ENCODE measurements at places on chromosomes 4 and X.

DNA sequence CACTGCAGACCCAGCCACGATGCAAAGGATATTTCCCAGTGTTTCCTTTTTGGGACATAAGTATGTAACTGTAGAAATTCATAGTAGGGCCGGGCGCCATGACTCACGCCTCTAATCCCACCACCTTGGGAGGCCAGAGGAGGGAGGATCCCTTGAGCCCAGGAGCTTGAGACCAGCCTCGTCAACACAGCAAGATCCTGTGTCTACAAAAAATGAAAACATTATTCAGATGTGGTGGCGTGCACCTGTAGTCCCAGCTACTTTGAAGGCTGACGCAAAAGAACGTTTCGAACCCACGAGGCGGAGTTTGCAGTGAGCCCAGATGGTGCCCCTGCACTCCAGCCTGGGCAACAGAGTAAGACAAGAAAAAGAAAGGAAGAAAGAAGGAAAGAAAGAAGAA is 49.2 kb downstream of the CRLF2 start:
- no peak for DNase-seq

GRCh38 chrX:75546724-75547511 is 24.1 kb upstream of the ZDHHC15 start:
- DNase-seq, result peak; percentile 36

- DNase-seq, result no peak
Observed at GRCh38 chr4:87006426-87006675, 71.5 kb downstream of the AFF1 start.

- DNase-seq, result no peak
Observed at GRCh38 chr4:154529728-154530519, 20.3 kb downstream of the PLRG1 start.

DNA sequence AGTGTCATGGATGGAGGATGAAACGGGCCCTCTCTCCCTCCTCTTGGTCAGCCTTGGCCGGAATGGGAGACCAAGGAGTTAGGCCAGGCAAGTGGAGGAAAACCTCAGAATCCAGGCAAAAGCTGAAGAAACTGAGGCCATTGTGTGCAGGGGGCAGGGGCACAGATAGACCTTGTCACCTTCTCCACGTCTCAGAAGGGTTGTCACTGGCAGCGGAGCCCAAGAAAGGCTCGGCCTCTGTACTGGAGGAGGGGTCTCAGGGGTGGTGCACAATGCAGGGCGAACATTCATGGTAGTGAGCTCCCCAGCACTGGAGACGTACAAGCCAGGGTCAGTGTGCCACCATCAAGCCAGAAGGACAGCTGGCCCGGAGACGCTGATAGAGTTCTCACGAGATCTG is 139.5 kb downstream of the CPZ start:
- DNase-seq, result no peak

GRCh38 chrX:120672841-120673530 is 43.1 kb upstream of the C1GALT1C1 start:
- no peak for DNase-seq

- DNase-seq, result no peak
Observed at GRCh38 chrX:134600714-134601113, 57.6 kb downstream of the PLAC1 start.

GRCh38 chr4:174707902-174708301 is 121.1 kb downstream of the GLRA3 start:
- DNase-seq, result no peak

GRCh38 chrX:78532363-78532762 is 126.8 kb downstream of the RTL3 start:
- no peak for DNase-seq

DNA sequence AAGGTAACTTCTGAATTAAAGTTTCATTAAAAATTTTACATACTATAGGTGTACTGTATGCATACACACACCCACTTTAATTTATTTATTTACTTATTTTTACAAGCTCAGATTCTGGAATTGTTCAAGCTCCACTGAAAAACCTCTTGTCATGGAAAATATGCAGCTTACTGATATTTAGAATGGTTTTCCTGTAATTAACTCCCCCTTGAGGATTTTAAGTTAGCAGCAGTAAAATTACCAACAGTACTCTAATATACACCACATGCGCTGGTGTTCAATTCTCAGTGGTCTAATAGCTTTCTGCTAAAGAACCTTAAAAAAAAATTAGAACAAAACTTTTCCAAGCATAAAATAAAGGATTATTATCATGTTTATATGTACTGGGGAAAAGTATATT is 12.0 kb downstream of the MAB21L2 start:
- DNase-seq, result peak; percentile 25

GRCh38 chrX:38989076-38989475 is 187.8 kb downstream of the MID1IP1 start:
- DNase-seq, result no peak

DNA sequence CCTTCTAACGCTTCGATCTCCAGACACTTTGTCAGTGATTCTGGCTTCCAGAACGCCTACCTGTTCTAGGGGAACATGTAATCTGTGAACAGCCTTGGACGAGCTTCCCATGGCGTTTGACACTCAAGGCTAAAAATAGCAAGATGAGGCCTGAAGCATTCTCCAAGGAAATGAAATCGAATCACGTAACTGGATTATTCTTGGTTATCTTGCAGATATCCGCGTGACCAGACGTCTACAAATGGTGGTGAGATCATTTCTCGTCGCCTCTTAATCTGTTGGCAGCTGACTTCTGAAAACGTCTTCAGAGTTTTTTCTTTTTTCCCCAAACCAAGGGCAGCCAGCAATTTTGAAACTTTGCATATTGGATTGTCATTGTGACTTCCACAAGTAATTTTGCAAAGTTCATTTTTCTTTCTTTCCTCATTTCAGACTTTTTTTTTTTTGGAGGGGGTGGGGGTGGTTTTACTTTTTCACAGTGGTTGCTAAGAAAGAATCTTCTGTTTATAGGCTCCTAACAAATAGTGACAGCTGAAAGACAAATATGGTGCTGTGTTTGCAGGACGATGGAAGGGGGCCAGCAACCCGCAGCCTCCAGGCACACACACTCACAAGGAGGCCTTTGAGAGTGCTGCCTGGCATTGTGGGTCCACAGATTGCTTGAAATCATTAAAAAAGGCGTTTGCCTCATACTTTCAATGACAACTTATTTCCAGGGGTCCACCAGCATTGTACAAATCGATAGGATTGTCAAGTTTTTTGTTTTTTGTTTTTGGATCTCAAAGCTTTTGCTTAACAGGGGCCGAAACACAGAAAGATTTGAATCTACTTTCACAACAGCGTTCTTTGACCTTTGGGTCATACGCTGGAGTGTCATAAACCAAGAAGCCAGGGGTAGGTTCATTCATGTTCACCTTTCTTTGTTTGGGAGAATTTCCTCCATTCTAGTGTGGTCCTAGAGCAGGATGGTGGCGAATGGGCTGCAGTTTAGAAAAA is 32.4 kb upstream of the PDLIM3 start:
- no peak for DNase-seq

GRCh38 chrX:110316351-110317060 is 1.4 kb downstream of the AMMECR1 start:
- DNase-seq, result no peak

Measured in NCI-H1105 (cell line).